ENCODE measurements at places on chromosomes 16 and 17.

- DNase-seq, result no peak
Observed at GRCh38 chr17:57819285-57819684, 30.6 kb downstream of the MRPS23 start.

GRCh38 chr17:48023400-48024148 lies 14.0 kb downstream of the COPZ2 start:
- no peak for DNase-seq

- DNase-seq, result no peak
Observed at GRCh38 chr17:43935204-43935925, 6.9 kb downstream of the PPY start.

GRCh38 chr16:3194792-3195191 lies 6.8 kb downstream of the OR1F1 start:
- DNase-seq, result no peak

GRCh38 chr17:6536566-6537065 lies 19.7 kb downstream of the PITPNM3 start:
- no peak for DNase-seq

GRCh38 chr17:15999974-16000827 lies 577 bp downstream of the TTC19 start:
- DNase-seq, result peak; percentile 49

DNA sequence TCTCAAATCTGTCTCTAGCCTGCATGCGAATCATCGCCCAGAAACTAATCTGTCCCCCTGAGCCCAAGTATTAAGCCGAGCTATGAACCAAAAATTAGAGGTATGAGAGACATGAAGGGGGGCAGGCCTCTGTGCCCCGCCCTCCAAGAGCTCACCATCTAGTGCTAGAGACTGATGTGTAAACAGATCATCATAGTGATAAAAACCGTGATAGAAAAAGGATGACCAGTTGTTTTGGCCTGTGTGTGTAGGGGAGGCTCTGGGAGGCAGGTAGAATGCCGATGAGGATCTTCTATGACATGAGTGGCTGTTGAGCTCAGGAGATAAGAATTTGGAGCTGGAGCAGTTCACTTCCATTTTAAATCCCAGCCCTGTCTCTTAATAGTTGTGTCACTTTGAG lies 89.1 kb upstream of the TBX2 start:
- DNase-seq, result no peak

GRCh38 chr17:5587438-5588032 lies 3.2 kb upstream of the NLRP1 start:
- peak; percentile 60 for DNase-seq

DNA sequence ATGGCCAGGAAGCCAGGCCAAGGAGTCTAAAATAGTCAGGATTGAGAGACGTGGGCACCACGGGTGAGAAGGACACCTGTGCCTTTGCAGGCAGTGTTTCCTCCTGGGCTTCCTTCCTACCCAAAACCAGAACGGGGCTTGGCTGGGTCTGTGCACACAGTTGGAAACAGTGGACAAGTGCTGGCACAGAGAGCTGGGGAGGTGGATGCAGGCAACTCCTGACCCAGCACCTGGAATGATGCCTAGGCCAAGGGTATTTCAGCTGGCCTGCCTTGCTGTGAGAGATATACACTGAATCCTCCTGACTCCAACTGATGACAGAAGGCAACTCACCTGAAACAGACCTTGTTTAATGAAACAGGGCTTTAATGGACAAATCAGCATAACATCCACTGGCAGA lies 186.2 kb downstream of the SLC39A11 start:
- no peak for DNase-seq

DNA sequence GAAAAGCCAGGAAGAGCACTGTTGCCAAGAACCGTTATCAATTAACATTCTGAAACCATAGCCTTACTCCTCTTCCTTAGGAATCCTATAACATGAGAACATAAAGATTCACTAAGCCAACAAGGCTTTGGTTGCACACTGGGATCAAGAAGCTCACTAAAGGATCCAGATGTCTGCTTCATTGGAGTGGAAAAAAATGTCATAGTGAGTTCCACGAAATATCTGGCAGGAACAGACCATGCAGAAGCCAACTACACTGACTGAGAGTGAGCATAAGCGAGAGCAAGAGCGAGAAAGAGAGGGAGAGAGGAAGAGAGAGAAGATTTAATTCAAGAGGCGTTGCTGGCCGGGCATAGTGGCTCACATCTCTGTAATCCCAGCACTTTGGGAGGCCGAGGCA lies 13.4 kb upstream of the MEIOC start:
- DNase-seq, result no peak

DNA sequence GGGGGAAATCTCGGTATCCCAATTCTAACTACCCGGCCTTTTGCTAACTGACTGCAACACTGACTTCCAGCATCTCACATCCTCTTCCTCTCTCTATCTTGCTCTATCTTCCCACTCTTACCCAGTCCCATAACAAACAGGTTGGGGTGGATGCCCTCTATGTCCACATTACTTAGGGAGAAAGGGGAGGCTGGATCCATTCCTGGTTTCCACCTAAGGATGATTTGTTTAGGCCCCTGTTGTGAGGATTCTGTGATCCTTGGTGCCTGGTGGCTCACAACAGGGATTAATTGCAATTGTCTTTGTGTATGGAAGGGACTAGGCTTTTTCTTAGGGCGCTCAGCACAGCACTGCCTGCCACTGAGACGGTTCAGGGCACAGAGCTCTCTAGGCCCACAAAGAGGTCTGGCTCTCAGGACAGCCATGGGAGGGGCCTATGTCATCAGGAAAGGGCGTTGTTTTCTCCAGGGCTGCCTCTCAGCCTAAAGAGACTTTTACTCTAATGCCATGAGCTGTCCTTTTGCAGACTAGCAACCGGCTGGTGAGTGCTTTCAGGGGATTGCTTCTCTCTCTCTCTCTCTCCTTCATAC lies 612.1 kb upstream of the SALL1 start:
- no peak for DNase-seq

DNA sequence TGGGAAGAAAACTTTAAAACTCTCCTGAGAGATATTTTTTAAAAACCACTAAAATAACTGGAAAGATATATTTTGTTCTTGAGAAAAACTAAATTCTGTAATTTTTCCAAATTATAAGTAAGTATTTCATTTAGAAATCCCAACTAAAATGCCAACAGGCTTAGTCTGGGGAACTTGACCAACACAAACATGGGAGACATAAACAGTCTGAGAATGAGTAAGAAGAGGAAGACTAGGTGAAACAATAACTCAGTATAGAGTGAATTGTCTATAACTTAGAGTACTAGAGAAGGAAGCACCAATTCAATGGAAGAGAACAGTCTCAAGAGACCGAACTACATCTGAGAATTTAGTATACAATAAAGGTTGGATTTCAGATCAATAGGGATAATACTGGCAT lies 2.9 kb downstream of the CMTM1 start:
- DNase-seq, result no peak

DNA sequence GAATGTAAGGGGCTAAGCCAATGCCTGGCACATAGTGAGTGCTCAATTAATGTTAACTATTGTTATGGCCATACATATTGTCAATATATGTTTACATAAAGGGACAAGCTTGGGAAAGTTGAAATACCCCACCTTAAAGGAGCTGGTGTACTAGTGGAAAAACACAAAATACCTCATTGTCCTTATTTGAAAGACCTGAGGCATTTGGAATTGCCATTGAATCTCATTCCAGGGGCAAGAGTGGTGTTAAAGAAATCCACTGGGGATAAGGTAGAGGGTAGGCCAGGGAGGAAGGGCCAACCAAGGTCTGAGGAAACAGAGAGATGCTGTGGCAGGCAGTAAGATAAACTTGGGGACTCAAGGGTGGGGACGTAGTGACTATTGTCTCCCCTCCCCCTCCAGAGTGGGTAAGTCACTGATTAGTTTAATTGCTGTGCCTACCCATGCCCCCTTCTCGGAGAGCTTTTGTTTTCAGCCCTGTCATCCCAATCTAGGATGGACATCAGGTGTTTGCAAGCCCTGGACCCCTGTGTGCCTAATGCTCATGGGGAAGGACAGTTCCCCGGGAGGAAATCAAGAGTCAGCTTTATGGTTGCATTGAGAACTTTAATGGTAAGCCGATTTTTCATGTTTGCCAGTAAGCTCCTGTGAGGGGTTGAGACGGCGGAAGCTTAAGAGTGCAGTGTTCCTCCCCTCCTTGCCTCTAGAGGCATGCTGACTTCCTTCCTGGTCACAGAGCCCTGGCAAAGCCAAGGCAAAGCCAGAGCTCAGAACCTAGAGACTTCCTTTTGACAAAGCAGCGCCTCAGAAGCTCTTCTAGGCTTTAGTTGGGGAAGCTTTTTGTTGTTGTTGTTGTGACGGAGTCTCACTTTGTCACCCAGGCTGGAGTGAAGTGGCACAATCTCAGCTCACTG lies 2.5 kb upstream of the HEATR9 start:
- peak; percentile 13 for DNase-seq

DNA sequence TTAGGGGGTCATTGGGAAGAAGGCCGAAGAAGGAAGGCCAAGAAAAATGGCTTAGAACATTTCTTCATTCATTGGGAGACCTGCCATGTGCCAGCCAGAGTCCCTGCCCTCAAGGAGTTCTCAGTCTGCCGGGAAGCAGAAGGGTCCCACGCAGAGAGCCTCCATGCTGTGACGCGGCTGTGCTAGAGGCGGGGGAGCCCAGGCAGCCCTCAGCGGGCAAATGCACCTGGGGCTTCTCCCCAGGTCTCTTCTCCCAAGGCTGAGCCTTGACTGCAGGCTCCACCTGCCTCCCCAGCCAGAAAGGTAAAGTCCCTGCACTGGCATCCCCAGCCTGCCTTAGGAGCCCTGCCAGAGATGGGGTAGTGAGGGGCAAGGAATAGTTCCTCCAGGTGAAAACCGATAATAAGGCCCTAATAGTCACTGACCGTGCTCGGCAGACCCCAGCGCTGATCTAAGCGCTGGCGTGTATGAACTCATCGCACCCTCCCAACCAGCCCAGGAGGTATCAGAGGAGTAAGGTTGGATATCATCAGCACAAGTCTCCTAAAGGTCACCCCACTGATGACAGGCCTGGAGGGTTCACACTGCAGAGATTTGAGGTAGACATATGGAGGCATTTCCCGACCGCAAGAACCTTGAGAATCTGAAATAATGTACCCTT lies 6.0 kb upstream of the CDR2L start:
- DNase-seq, result no peak
